ENCODE measurements at places on chromosomes 2 and 18.

- DNase-seq = no peak
Measured at GRCh38 chr2:163659224-163659623, 76.6 kb downstream of the FIGN start.

- no peak for DNase-seq
Measured at GRCh38 chr2:222372993-222373392, 51.4 kb upstream of the SGPP2 start.

DNA sequence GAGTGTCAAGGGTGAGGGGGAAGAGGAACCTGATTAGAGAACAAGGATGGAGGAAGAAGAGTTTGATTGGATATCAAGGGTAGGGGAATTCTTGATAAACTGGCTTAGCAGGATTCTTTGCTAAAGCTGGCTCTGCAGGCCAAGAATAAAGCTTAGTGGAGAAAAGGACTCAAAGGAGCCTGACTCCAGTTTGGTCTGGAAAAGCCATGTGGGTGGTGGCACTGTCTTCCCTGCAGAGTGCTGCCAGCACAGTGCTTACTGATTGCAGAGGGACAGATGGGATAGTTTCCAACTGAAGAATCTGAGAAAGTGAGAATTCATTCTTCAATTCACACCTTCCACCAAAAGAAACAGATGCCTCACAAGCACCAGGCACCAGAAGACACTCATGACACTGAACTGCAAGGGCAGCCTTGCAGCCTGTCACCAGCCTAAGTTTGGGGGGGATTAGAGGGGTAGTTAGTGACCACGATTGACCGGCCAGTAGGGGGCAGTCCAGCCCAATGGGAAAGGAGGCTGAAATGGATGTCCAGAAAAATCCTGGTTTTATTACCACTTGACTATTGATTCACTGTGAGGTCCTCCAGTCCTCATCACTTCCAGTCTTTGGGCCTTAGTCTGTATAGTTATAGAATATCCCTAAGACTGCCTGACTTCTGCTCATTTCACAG is 334.5 kb downstream of the SMAD2 start:
- no peak for DNase-seq

- DNase-seq = no peak
Measured at GRCh38 chr2:225458431-225459117, 59.1 kb downstream of the NYAP2 start.

GRCh38 chr18:69935319-69936190 is 12.1 kb downstream of the CD226 start:
- DNase-seq = peak; percentile 83

GRCh38 chr2:85429213-85429923 is 10.9 kb downstream of the SH2D6 start:
- DNase-seq = no peak

- no peak for DNase-seq
Measured at GRCh38 chr2:26011609-26011989, 22.3 kb upstream of the RAB10 start.

DNA sequence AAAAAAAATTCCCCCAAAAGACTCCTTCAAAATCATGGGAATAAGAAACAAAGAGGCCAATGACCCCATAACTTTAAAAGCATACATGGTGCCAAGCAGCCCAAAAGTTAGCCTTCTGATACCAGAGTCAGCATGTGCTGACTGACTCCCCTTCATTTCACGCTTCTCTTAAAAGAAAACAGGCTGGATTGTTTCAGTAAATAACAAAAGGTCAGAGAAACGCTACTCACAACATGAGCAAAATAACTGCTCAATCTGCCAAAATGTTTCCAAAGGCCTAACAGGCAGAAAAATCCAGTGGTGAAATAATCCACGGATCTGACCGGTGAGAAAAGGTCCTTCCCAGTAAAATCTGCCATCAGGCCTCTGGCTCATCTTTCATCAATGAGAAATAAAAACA is 71.6 kb downstream of the BCL2 start:
- no peak for DNase-seq

GRCh38 chr2:174916270-174916930 is 88.8 kb downstream of the CHN1 start:
- DNase-seq = no peak

DNA sequence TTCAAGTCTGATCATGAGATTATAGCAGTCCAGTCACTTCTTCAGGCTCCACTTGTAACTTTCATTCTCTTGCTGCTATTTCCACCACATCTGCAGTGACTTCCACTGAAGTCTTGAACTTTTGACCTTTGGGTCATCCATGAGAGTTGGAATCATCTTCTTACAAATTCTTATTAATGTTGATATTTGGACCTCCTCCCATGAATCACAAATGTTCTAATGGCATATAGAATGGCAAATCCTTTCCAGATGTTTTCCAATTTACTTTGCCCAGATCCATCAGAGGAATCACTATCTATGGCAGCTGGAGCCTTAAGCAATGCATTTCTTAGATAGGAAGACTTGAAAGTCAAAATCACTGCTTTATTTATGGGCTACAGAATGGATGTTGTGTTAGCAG is 159.4 kb downstream of the LTBP1 start:
- no peak for DNase-seq

DNA sequence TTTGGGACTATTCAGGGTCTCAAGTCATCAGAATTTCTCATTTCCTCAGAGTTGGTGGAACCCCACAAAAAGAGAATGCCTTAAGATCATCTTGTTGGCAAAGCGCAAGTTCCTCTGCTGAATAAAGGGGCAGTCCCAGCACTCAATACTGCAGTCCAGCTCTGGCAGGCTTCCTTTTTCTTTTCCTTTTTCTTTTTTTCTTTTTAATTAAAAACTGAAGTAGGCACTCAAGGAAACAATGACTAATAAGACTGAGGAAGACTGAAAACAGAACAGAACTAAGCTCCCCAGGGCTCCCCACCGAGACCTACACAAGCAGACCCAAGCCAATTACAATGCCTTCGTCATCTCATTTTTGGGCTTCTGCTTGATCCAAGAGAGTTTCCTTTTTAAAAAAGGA is 82.0 kb downstream of the STK39 start:
- no peak for DNase-seq

GRCh38 chr2:120294008-120294340 is 41.3 kb downstream of the RALB start:
- DNase-seq = no peak

GRCh38 chr2:10407841-10408648 is 40.1 kb downstream of the ODC1 start:
- DNase-seq = peak; percentile 69

DNA sequence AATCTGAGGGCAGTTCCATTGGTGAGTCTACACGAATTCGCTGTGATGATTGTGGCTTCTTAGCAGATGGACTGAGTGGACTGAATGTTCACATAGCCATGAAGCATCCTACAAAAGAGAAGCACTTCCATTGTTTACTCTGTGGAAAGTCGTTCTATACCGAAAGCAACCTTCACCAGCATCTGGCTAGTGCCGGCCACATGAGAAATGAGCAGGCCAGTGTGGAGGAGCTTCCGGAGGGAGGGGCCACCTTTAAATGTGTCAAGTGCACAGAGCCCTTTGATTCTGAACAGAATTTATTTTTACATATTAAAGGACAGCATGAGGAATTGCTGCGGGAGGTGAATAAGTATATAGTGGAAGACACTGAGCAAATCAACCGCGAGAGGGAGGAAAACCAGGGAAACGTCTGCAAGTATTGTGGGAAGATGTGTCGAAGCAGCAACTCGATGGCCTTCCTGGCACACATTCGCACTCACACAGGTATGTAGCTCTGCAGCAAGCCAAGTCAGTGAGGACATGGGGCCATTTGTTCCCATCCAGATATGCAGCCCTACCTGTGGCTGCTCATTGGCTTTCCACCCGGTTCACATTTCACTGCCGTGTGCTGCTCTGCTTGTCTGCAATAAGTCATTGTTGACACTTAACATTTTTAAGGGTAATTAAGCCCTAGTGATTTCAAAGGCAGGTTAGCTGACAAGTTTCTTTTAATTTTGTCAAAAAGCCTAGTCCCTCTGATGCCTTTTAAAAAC is 37.7 kb downstream of the ZNF407 start:
- no peak for DNase-seq

DNA sequence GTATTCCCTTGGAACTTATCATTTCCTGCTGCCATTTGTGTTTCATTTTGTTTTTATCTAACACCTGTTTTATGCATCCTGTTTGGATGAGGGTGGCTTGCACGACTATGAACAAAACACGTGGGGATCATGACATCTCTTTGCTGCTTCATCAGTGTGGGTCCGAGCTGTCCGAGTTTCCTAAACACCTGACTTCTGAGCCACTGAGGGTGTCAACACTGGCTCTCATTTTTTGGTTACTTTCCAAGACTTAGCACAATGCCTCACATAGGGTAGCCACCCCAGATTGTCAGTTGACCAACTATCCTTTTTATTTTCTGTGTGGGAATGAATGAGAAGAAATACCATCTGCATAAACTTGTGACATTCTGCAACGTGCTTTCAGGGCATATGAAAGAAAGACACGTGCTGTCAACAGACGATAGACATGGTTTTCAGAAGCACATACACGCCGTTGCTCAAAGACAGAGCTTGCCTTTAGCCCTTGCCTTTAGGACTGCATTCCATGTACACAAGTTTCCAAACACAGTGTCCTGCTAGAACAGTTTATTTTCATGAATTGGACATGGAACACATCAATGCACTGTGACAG is 166.7 kb downstream of the MYT1L start:
- DNase-seq = no peak

GRCh38 chr2:147657086-147658000 is 187.5 kb upstream of the ACVR2A start:
- DNase-seq = no peak

- DNase-seq = no peak
Measured at GRCh38 chr2:163877316-163877715, 141.5 kb upstream of the FIGN start.

DNA sequence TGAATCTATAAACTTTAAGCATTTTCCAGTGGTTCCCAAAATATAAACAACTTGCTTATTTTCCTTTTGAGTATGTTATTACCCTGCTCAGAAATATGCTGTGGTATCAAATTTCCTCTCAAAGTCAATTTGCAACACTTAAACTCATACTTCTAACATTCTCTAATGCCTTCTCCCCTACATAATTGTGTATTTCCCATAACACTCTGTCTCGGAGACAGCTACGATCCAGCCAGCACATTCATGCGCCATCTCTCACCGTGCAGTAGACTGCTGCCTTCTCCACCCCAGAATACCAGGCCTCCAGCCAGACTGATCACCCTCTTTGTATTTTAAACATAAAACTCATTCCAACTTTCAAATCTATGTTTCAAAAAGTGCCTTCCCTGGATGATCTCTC is 41.8 kb downstream of the TIMM21 start:
- no peak for DNase-seq

DNA sequence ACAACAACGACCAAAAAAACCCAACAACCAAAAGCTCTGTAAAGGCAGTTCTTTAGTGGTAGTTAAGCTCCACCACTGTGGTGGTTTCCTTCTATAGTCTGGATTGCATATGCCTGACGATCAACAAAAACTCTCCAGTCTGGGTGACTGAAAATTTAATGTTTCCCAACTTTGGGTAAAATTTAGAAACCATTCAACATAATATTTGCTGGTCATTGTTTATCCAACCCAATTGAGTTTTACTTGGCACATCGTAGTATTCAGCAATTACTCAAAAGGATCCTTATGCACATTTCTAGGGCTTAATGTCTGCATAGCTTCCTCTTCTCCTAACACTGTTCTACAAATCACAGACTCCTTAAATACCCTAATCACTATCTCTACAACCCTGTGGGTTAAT is 1080.2 kb upstream of the NRXN1 start:
- no peak for DNase-seq

- DNase-seq = no peak
Measured at GRCh38 chr2:75268112-75268511, 68.8 kb upstream of the TACR1 start.

GRCh38 chr2:72004201-72004915 is 143.3 kb downstream of the CYP26B1 start:
- no peak for DNase-seq

- no peak for DNase-seq
Measured at GRCh38 chr2:176242276-176242675, 27.0 kb upstream of the MTX2 start.

DNA sequence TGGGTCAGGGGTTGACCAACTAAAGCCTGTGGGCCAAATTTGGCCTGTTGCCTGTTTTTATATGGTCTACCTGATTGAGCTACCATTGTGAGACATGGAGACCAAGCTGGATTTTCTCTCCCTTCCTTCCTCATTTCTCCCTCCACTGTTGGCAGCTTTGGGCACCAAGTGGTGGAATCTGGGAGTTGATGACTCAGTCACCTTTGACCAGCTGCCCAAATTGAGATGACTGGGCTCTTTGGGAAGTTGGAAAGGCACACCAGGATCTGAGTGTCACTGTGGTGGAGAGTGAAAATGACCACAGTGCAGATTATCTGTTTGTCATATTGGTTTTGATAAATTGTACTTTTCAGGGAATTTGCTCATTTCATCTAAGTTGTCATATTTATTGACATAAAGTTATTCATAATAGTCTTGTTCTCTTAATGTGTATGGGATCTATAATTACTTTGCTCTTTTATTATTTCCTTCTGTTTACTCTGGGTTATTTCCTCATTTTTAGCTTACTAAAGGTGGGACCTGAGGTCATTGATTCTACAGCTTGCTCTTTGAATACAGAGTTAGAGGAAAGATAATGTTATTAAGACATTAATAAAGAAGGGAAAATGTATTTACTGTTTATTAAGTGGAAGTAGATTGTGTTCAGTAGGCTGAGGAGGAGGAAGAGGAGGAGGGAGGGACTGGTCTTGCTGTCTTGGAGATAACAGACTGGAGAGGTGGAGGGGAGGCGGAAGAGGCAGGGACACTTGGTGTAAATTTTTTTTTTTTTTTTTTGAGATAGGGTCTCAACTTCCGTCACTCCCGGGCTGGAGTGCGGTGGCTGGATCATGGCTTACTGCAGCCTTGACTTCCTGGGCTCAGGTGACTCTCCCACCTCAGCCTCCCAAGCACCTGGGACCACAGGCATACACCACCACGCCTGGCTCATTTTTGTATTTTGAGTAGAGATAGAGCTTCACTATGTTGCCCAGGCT is 31.8 kb downstream of the AGFG1 start:
- no peak for DNase-seq

GRCh38 chr2:12176623-12177454 is 430.4 kb downstream of the LPIN1 start:
- DNase-seq = peak; percentile 10

GRCh38 chr2:43057742-43058725 is 168.4 kb downstream of the ZFP36L2 start:
- no peak for DNase-seq
